ENCODE measurements at places on chromosomes 13 and 19.

GRCh38 chr19:41862445-41862986, 2.5 kb downstream of the RPS19 start:
- no peak for DNase-seq

GRCh38 chr19:4516199-4516938, 1.9 kb downstream of the PLIN4 start:
- DNase-seq = no peak

- DNase-seq = no peak
Measured at GRCh38 chr19:49233163-49233562, 75.6 kb downstream of the TRPM4 start.

- no peak for DNase-seq
Measured at GRCh38 chr19:7676376-7676775, 514 bp upstream of the MCEMP1 start.

- peak; percentile 39 for DNase-seq
Measured at GRCh38 chr19:10289167-10289835, 451 bp upstream of the ICAM5 start.

All from kidney tubule cell (primary cell).